Natural killer cell treated with Interleukin-12 subunit alpha and Interleukin-12 subunit beta and Interleukin-15 and Interleukin-18, amount 100 ng/mL, for 72 hours (primary cell): ENCODE measurements at places on chromosomes 12 and 14.
A peak's percentile ranks its signal among the peaks of the same experiment; 100 is the strongest.

GRCh38 chr12:42145552-42146215 is 1.0 kb upstream of the GXYLT1 start:
- no peak for DNase-seq

GRCh38 chr14:63759456-63759855 is 31.6 kb upstream of the SGPP1 start:
- DNase-seq = no peak

- DNase-seq = no peak
Measured at GRCh38 chr12:111201036-111201435, 167.9 kb downstream of the PHETA1 start.

GRCh38 chr12:94184995-94185719 is 36.8 kb downstream of the PLXNC1 start:
- DNase-seq = no peak

DNA sequence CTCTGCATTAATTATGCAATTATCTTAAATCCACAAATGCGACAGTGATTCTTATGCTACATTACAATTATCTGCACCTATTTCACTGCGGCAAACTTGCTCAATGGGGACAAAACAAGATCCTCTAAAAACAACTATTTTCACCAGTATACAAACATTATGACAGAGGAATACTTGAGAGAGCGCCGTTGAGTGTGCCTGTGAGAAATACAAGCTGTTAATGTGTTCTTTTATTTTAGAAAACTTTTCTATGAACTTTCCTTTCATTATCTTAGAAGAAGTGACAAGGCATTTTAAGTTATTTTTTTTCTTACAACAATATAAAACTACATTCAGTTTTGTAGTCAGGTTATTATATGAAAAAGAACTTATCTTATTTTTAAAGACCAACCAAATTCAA is 1247.0 kb downstream of the FSCB start:
- DNase-seq = no peak

DNA sequence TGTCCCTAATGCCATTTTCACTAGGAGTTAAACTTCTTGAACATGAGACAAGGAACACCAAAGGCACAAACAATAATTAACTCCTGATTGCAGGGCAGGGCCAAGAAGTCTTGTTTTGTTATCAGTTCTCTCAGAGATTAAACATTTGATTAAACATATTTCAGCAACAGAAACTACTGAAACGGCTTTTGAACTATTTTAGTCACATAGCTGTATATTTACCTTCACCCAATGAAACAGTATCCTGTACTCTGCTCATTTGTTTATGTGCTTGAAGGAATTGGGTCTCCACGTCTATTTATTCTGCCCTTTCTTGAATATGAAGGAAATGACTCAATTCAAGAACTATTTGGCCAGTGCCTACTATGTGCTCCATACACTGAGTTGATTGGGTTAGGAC is 51.3 kb upstream of the PTCSC3 start:
- DNase-seq = no peak

GRCh38 chr14:65631040-65631439 is 218.5 kb downstream of the FUT8 start:
- DNase-seq = no peak

- no peak for DNase-seq
Measured at GRCh38 chr14:51396222-51396815, 156.3 kb downstream of the TMX1 start.

GRCh38 chr14:47269756-47270492 is 405.5 kb downstream of the MDGA2 start:
- no peak for DNase-seq

- DNase-seq = no peak
Measured at GRCh38 chr12:108820707-108821406, 36.5 kb downstream of the SSH1 start.

GRCh38 chr12:112996501-112996900 is 18.2 kb downstream of the OAS2 start:
- no peak for DNase-seq

- no peak for DNase-seq
Measured at GRCh38 chr12:76876696-76877229, 2.1 kb downstream of the CSRP2 start.

GRCh38 chr14:24231263-24232120 is 675 bp downstream of the NEDD8 start:
- no peak for DNase-seq

- DNase-seq = no peak
Measured at GRCh38 chr14:54792288-54792687, 110.3 kb downstream of the GCH1 start.

- no peak for DNase-seq
Measured at GRCh38 chr12:32116897-32117296, 10.2 kb downstream of the BICD1 start.

DNA sequence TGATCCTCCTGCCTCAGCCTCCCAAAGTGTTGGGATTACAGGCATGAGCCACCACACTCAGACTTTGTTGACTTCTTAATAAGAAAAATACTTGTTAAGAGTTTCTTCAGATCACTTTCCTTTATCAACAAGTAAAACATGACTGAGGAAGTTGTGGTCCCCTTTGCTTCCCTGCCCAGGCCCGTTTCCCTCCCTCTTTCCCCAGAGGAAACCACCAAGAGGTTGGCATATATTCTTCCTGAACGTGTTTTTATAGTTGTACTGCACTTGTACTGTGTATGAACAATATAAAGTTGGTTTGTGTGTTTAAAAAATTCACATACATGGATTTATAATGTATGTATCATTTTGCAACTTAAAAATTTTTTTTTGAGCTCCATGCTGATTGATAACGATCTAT is 28.4 kb downstream of the PTPN11 start:
- DNase-seq = no peak

- DNase-seq = no peak
Measured at GRCh38 chr12:8697120-8697475, 693 bp upstream of the RIMKLB start.

- no peak for DNase-seq
Measured at GRCh38 chr14:100668352-100668751, 58.3 kb upstream of the DLK1 start.

DNA sequence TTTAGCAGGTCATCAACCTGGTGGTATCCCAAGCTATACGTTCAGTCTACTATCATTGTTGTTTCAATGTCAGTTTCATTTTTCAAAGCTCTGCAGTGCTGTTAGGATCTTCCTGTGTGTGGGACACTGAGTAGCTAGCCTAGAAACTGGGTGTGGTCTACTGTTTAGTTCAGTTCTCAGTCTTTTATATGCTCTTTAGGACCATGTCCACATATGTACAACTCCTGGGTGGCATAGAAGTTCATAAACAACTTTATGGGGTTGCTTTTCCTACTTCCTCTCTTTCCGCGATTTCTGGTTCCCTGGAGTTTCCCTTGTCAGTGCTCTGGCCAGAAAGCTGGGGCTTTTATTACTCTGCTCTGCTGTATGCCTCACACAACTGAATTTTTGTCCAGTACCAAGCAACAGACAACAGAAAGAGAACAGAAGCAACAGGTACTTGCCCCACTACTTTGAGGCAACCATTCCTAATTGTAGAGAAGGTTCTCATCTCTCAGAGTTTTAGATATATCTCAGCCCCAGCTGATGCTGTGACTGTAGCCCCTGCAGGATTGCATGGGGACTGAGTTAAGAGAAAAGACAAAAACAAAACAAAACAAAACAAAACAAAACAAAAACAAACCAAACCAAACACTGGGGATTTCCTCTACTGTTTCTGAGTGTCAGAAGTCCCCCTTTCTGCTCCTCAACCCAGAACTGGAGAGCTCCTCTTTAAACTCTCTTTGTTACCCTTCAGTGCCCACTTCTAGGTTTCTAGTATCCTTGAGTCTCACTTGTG is 30.3 kb downstream of the MIS18BP1 start:
- no peak for DNase-seq

- DNase-seq = no peak
Measured at GRCh38 chr12:123914726-123915333, 57.8 kb downstream of the CCDC92 start.

GRCh38 chr12:49298160-49298559 is 3.2 kb downstream of the PRPH start:
- no peak for DNase-seq

- DNase-seq = no peak
Measured at GRCh38 chr14:105389976-105390848, 8.1 kb upstream of the TEX22 start.

- no peak for DNase-seq
Measured at GRCh38 chr14:86481104-86481503, 951.2 kb downstream of the FLRT2 start.

GRCh38 chr12:92124689-92125029 is 21.0 kb downstream of the BTG1 start:
- DNase-seq = no peak

- DNase-seq = no peak
Measured at GRCh38 chr12:127240249-127240929, 1026.6 kb upstream of the TMEM132C start.

GRCh38 chr12:53990311-53991076 is 5.5 kb downstream of the HOXC10 start:
- DNase-seq = no peak

DNA sequence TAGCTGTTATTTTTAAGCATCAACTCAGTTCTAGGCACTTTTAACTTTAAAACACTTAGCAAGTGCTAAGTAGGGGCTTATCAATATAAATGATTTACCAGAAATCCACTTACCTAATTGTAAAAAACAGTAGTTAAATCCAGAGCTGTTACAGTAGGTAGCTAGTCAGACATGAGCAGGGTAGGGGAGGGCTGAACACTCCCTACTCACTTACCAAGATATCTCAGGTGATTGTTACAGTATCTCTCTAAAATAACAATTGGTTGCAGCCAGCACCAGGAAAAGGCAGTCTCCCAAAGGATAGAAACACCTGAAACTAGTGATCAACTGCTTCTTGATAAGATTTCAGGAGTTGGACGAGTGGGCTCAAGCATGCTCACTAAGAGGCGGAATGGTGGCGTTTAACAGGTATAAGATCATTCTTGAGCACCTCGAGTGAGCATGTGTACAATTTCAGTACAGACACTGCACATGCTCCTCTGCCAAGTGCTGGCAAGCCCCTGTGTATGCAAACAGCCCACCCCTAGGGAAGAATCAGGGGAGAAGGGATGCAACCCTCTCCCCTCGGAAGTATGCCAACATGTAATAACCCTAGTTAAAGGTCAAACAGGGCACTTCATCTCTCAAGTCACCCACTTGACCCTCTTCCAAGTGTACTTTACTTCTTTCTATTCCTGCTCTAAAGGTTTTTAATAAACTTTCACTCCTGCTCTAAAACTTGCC is 1113.6 kb upstream of the SEL1L start:
- DNase-seq = no peak

- DNase-seq = no peak
Measured at GRCh38 chr12:108115123-108116121, 13.7 kb upstream of the WSCD2 start.

DNA sequence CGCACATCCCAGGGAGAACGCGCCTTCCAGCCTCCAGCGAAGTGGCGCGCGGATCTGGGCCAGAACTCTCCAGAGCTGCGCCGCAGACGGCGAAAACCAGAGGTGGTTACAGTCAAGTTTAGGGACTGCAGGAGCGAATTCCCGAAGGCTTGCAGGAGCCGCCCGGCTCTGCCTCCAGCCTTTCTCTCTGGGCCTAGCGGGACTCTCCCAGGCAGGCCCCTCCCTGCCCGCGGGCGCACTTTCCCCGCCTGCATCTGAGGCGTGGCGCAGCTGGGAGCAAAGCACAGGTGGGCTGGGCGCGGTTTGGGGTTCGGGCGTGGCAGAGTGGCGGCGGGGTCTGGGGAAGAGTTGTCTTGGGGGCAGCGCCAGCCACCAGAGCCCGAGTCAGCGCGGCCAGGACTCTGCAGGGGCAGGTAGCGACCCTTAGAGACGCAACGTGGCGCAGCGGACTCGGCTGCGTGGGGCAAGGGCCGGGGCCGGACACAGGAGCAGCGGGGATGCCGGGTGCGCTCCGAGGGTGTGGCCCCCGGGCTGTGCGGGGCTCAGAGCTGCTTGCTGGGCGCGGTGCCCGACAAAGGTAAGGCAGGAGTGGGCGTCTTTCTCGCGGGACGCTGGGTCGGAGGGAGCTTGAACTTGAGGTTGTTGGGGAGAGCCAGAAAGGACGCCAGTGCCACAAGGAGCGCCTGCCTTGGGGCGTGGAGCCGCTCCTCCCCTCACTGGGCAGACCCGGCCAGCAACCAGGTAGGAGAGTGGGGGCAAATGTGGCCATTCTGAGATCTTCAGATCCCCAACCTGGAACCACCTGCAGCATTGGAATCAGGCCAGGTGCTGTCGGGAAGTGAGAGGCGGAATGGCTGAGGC is 1126.0 kb downstream of the AACS start:
- DNase-seq = no peak

GRCh38 chr14:50082784-50083466 is 33.4 kb downstream of the VCPKMT start:
- DNase-seq = peak; percentile 94

DNA sequence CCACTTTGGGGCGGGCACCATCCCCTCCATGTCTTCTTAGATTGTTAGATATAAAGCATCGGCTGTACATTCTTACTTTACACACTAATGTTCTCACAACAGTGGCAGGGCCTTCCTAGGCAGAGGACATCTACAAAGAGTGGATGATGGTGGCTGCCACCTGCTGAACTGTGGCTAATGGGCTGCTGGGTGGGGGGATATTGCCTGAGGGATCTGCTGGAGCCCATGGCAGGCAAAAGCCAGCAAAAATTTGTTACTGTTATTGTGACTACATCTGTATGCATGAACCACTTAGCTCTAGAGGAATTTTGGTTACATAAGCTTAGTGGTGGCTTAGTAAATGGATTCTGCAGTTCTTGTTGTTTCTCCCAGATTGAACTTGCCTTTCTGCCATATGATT is 52.6 kb downstream of the DIP2B start:
- DNase-seq = no peak

DNA sequence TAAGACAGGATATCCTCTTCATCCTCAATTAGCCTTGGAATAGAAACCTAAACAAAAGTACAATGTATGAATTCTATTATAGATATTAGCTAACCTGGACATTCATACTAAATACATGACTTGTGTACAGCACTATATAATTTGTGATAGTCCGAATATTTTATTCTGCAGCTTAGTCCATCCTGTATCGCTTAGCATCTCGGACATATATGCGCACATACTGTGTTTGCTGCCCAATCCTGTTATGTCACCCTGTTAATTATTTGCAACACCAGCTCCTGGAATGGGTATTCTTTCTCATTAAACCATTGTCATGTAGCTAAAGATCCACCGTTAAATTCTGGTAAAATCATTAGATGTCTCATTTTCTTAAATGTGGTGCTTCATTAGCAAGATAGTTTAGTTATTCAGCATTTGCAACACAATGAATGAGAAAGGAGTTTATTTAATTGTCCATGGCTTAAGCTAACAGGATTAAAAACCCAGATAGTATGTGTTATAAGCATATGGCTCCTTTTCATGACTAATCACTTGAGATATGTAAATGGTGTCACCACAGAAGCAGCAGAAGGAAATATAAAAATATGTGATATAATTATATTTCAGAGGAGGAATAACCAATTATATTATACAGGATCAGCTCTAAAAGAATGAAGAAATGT is 156.0 kb upstream of the ARHGAP5 start:
- DNase-seq = no peak

DNA sequence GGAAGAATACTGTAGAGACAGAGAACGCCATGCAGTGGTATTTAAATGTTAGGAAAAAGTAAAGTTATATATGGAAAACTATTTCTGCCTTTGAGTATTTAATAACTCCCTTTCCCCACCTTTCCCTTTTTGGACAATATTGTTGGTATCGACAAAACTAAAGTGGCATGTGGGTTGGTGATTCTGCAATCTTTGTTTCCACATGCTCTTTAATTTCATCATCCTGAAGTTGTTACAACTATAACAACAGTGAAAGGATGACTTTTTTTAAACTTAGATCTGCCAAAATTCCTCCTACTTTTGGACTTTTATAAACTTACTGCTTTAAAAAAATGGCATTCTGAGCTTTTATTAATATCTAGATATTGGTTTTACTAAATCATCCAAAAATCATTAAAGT is 25.3 kb downstream of the TTC8 start:
- DNase-seq = no peak
